ENCODE measurements at places on chromosomes 7 and 10.

DNA sequence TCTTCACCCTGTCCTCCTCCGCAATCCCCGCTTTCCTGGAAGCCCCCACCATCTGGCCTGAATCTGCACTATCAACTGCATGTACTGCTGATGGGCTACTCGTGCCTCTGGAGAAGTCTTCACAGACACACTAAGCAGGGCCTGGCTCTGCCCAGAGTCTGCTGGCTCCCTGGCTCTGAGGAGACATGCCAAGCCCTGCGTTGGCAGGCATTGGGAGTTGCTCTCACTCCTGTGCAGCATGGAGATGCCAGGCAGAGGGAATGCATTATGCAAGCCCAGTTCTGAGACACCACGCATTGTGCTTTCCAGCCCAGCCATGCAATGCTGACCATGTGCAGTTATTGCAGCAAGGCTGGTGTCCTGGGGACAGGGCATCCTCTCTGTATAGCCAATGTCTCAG, 314.6 kb downstream of the CXCL12 start:
- peak; percentile 19 for DNase-seq

- no peak for DNase-seq
Observed at GRCh38 chr10:11625019-11625735, 13.7 kb upstream of the USP6NL start.

GRCh38 chr10:131702531-131703356, 198.1 kb upstream of the PPP2R2D start:
- DNase-seq = no peak

DNA sequence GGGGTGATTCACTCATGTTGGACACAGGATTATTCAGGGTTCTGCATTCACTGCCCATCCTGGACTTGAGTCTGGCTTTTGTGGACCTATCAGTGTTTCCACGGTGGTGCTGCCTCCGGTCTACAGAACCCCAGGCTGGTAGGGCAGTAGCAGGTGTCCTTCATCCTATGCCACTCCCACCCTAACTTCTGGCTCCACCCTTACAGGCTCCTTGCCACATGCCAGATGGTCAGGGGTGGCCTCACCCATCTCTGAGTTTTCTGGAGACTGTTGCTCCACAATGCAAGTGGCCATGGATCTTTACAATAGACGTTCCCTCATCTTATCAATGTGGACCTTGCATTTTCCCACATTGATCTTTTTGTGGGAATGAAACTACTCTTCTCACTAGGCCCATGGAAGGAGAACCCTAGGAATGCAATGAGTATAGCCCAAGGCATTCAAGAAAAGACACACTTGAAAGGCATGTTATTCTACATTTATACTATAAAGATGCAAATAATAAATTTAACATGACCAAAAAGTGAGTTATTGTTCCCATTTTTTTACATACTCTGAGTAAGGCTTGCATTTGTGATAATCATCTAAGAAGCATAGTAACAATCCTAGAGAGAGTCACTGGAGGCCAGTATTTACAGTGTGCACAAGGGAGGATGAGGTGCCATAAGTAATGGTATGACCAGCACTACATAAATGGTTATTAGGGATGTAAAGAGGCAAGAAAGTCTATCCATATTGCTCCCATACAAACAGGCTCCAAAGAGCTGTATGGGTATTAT, 57.4 kb upstream of the ADO start:
- no peak for DNase-seq

- no peak for DNase-seq
Observed at GRCh38 chr10:69201045-69201444, 19.1 kb upstream of the HKDC1 start.

- DNase-seq = peak; percentile 69
Observed at GRCh38 chr10:21518149-21518640, 7.3 kb downstream of the SKIDA1 start.
